ENCODE measurements at places on chromosomes 4 and X. TPM values are rescaled to one million over a fixed set of nuclear protein-coding genes. Genes with fewer than 3 reads are reported as not detected.

- DNase-seq, result no peak
These were observed 105.4 kb downstream of the GPC3 start for GRCh38 chrX:133880032-133880443.

CCDC110 gene
- total RNA-seq, result 0.34 TPM

GRCh38 chr4:145316897-145317574 is 136.6 kb upstream of the OTUD4 start:
- DNase-seq, result no peak

GRCh38 chrX:13778916-13779315 is 38.0 kb downstream of the GPM6B start:
- no peak for DNase-seq

GRCh38 chr4:74541667-74542066 is 96.7 kb downstream of the AREG start:
- DNase-seq, result no peak

DNA sequence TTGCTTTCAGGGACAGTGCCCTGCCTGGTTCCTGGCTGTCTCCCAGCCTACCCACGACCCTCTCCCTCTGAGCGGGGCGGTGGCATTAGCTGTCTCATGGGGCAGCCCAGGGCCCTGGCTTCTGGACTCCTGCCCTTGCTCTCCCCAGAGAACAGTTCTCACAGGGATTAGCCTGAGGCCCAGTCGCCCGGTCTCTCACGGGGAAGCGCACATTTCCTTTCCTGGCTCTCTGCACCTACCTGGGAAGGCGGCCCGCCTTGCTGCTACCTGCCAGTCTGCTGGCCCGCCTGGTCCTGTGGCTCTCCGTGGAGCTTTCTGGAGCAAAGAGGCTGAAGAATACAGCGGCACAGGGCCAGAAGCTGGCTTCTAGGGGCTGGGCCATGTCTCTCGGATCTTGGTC is 128.4 kb downstream of the FHDC1 start:
- no peak for DNase-seq

GRCh38 chrX:133561251-133561650 is 146.0 kb upstream of the GPC4 start:
- DNase-seq, result no peak

LIMCH1 gene
- 383 TPM for total RNA-seq

- DNase-seq, result no peak
These were observed 50.0 kb downstream of the SLC7A11 start for GRCh38 chr4:138192113-138192512.

- no peak for DNase-seq
These were observed 262.7 kb downstream of the ANKRD50 start for GRCh38 chr4:124449881-124450280.

DNA sequence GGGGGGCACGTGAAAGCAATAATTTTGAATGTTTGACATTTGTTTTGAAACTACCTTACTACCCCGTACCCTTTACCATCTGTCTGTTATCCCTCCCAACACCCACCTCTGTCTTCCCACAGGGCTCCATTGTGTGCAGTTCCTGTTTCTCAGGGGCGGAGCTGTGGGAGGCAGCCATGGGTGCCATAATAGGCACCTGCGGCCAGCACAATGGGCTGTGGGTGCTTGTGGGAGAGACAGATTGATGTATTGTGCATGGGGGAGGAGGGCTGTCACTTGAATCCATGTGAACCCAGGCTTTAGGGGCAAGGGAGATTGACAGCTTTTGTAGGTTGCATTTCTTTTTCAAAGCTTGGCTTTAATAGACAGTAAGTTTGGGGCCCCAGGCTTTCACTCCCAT is 122.6 kb upstream of the CXorf66 start:
- DNase-seq, result no peak

HSD17B13 gene
- 0.30 TPM for total RNA-seq

- no peak for DNase-seq
These were observed 75.3 kb downstream of the DHRSX start for GRCh38 chrX:2425286-2426071.

DNA sequence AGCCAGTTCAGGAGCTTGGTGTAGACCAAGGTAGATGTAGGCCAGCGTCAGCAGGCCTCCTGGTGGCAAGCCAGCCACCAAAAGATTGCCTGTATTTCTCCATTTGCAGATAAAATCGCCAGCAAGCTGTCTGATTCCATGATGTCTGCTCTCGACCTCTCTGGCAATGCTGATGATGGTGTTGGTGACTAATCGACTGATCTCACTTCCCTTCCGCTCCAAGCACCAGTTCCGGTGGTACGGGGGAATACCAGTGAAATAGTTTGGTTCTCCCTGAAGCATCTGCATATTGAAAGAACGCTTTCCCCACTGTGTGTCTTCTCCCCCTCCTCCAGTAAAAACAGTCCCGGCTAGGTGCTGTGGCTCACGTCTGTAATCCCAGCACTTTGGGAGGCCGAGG is 30.4 kb downstream of the GNL3L start:
- no peak for DNase-seq

DNA sequence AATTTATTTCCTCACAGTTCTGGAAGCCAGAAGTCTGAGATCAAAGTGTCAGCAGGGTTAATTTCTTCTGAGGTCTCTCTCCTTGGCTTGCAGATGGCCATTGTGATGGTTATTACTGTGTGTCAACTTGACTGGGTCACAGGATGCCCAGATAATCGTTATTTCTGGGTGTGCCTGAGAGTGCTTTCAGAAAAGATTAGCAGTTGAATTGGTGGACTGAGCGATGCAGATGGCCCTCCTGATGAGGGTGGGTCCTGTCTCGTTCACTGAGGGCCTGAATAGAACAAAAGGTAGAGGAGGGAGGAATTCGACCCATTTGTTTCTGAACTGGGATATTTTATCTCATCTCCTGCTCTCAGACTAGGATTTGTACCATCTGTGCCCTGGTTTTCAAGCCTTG is 15.7 kb downstream of the SMIM43 start:
- no peak for DNase-seq

DNA sequence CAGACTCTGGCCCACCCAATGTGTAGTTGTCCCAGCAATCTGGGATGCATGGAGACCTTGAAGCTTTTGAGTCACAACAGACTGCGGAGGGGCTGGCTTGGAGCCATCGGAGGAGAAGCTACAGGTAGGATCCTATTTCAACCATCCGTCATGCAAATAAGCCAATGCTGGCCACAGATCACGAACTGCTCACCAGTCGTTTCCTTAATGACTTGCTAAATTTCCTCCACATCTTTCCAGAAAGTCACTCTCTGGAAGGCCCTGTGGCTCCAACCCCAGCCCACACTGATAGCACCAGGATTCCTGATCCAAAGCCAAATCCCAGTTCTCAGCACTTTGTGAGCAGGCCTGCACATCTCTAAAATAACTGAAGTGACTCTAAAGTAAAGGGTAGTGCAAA is 321.3 kb downstream of the RAB28 start:
- DNase-seq, result no peak

EOLA1 gene
- total RNA-seq, result 19.4 TPM

DNA sequence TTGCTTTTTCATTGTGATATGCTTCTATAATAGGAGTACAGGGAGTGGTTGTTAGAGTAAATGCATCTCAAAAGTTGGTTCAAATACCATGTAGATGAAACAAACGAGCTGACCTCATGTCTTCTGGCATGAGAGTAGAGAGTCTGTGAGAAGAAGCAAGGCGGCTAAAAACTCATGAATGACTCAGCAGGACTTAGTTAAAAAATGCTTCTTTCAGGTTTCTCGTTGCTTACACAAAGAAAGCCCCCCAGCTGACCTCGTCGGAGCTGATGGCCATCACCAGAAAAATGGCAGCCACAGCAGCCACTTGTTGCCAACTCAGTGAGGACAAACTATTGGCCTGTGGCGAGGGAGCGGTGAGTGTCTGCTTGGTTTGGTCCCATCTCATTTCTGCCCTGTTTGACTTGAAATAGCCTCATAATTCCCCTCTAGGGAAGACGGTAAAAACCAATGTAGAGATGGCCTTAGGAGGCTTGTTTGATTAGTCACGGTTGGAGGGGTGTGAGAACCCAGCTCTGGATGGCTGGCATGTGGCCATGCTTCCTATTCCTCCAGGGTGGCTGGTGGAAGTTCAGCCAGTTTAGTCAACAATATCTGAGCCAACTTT is 14.5 kb downstream of the AFP start:
- DNase-seq, result no peak

DNA sequence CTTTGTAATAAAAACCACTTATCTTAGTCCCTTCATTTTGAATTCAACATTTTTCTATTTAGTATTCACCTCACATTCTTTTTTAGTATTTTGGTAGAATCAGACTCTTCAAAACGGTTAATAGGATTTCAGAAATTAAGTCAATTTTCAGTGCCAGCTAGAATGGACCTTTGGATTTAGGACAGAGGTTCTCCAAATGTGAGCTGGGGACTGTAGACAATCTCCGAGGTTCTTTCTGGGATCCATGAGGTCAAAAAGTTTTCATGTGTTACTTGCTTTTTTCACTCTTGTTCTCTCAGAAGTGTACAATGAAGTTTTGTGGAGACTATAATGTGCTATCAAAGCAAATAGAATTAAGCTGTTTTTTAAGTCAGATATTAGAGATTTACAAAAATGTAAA is 2.3 kb upstream of the UGDH start:
- no peak for DNase-seq

GRCh38 chrX:68693481-68694434 is 46.3 kb downstream of the STARD8 start:
- peak; percentile 91 for DNase-seq

DNA sequence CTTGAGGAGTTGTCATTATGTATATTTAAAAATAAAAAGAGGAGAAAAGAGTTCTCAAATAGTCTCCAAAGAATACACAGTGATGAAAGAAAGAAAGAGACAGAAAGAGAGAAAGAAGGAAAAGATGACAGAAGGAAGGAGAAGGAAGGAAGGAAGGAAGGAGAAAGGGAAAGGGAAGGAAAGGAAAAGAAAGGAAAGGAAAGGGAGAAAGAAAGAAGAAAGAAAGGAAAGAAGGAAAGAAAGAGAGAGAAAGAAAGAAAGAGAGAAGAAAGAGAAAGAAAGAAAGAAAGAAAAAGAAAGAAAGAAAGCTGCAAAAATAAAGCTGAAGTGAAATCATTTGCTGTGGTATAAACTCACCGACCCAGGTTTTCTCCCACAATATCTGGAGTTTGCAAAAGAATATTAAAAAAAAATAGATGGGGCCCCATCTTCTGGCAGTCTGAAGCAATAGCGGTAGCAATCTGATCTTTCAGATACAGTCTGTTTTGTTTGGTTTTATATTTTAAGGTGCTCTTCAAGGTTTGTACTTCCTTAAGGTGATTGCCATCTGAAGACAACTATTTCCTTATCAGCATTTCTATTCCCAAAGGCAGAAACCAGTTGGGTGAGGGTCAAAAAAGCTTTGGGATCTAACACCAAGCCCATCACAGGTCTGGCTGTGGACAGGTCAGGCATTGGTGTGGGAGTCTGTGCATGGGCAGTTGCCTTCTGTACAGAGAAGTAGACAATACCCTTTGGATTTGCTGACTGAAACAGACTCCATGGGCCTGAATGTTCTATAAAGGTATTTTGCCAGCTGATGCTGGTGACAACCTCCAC is 160.4 kb downstream of the CPEB2 start:
- no peak for DNase-seq

HCCS gene
- 8.1 TPM for total RNA-seq

HOPX gene
- 1,216 TPM for total RNA-seq

DNA sequence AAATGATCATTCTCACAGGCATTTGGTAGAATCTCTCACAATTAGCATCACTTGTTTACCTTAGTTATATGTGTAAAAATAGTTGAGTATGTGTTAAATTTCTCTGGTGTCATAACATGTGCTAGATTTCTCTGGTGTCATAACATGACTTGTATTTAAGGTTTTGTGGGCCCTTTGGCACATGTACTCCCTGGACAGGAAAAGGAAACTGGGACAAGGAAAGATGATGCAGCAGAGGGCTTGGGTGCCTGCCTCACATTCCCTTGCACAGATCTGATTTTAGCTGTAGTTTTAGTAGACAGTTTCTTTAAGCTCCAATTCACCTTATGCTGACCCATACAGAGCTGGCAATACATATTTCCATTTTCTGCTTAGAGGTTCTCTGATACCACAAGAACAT is 726.0 kb downstream of the C4orf33 start:
- DNase-seq, result no peak

EXOC1L gene
- total RNA-seq, result not detected

GRCh38 chr4:108620933-108621905 is 843 bp downstream of the RPL34 start:
- DNase-seq, result no peak

CXCL11 gene
- not detected for total RNA-seq

GRCh38 chrX:68372665-68373064 is 60.6 kb downstream of the OPHN1 start:
- no peak for DNase-seq

RBMXL3 gene
- not detected for total RNA-seq

DNA sequence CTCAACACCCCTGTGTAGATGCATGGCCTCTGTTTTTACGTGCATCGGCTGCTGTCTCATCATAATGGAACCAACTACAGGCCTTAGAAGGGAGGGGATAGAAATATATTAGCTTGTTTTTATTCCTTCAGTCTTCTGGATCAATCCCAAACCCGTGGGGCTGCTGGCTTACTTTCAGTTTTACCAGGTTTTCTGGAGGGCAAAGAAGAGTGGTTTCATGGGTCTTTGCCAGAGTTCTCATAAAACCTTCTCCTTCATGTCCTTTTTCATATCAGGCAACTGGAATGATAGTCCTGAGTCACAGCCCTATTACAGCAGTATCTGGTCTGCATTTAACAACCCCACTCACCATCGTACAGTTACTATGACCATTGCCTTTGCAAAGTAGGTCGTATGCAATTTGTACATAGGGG is 34.6 kb downstream of the PPP2R2C start:
- no peak for DNase-seq

- DNase-seq, result no peak
These were observed 55.2 kb downstream of the TACR3 start for GRCh38 chr4:103664436-103665075.

GRCh38 chrX:107775000-107775733 is 420 bp downstream of the TSC22D3 start:
- DNase-seq, result no peak

CXCL10 gene
- total RNA-seq, result 1.3 TPM

ASMTL gene
- total RNA-seq, result 21.7 TPM

- DNase-seq, result no peak
These were observed 8.7 kb upstream of the FAM241A start for GRCh38 chr4:112136551-112136950.

- DNase-seq, result no peak
These were observed 79.3 kb upstream of the DYNLT3 start for GRCh38 chrX:37926700-37927099.

DNA sequence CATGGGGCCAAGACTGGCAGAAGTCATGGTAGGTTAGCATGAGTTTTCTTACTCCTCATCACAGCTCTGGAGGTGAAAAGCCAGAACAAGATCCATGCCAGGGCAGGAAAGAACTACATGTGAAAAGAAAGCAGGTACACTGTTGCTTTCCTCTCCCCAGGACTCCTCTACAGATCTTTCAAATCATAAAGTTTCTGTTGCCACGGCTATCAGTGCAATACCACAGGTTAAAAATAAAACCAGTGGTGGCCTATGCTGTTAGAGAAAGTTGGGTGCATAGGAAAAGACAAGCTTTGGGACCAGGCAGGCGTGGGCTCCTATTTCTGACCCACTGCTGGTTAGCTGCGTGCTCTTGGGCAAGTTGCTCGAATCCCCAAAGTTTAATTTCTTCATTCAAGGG is 81.4 kb downstream of the SH3RF1 start:
- no peak for DNase-seq

- DNase-seq, result no peak
These were observed 459.5 kb upstream of the AGA start for GRCh38 chr4:177901786-177902185.

- no peak for DNase-seq
These were observed 17.7 kb downstream of the APELA start for GRCh38 chr4:164894702-164895101.

UGT2B17 gene
- total RNA-seq, result not detected

- DNase-seq, result no peak
These were observed 119.2 kb downstream of the IRF2 start for GRCh38 chr4:184355111-184355604.

GRCh38 chrX:109880629-109881028 is 122.3 kb upstream of the TMEM164 start:
- peak; percentile 54 for DNase-seq
